ENCODE measurements at places on chromosomes 2 and 18. TPM values are rescaled to one million over a fixed set of nuclear protein-coding genes. Genes with fewer than 3 reads are reported as not detected.

Gene SERPINB5
- total RNA-seq = 0.09 TPM

Gene ACOXL
- total RNA-seq = not detected

Gene ZFAND2B
- 19.3 TPM for total RNA-seq

Gene ZNF521
- total RNA-seq = not detected

Gene LTBP1
- total RNA-seq = 16.6 TPM

Gene KCNE4
- 0.69 TPM for total RNA-seq

Gene CYRIA
- total RNA-seq = 0.27 TPM

Gene ARHGAP28
- 0.03 TPM for total RNA-seq

All from A549 treated with GW870086 at 1 μM for 4 hours (cell line).